Activated CD4-positive, alpha-beta T cell treated with anti-CD3 and anti-CD28 coated beads, Interleukin-2, amount 10 ng/mL, durations not matched to agents 24 days and 14 days (primary cell): ENCODE measurements at places on chromosomes 2 and 18. TPM values are rescaled to one million over a fixed set of nuclear protein-coding genes. Genes with fewer than 3 reads are reported as not detected.

Gene NCKAP1
- 14.5 TPM in 2 replicates for total RNA-seq

GRCh38 chr2:19416784-19417684 lies 58.6 kb upstream of the OSR1 start:
- no peak for DNase-seq

- no peak for DNase-seq
These were observed 6.7 kb downstream of the RAMP1 start for GRCh38 chr2:237866101-237866621.

Gene PPP1R1C
- total RNA-seq: not detected in 2 replicates

- DNase-seq: no peak
These were observed 113.3 kb downstream of the FSHR start for GRCh38 chr2:49041061-49041460.

DNA sequence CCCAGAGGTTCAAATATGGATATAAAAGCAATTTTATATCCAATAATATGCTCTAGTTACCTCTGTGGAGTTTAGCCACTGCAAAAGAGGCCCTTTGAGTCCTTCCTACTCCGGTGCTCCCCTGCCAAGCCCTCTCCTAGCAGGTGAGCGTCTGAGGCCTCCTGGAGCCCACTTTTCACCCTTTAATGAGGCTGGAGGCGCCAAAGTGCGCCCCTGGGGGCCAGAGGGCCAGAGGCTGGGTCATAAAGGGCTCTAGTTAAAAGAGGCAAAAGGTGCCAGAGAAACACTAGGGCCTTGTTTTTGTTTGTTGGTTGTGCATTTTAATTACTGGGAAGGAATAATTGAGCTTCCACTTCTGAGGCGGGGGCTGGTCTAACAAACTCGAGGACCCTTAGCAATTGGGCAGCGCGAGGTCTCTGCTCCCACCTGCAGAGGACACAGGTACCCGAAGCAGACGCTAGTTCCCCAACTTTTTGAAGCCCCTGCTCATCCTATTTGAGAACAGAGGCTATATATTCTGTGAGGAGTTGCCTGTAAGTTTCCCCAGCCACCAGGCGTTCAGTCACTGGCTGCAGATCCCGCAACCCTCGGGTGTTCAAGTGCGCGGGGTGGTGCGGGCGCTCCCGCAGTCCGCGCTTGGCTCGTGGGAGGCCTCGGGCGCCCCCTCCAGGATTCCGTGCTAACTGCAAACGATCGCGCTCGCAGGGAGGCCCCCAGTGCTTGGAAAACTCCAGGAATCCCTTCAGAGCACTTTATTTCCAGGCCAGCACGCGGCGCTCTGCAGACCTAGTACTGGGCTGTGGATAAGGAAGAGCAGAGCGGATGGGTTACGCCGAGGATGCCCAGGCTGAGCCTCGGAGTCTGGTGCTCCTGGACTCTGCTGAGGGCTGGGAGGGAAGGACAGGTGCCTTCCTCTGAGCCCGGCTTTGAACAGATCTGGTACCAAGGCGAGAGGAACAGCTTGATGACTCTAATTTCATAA lies 14.1 kb downstream of the MSGN1 start:
- peak; percentile 88 for DNase-seq
